ENCODE measurements at places on chromosomes 5 and 9.
A peak's percentile ranks its signal among the peaks of the same experiment; 100 is the strongest.

DNA sequence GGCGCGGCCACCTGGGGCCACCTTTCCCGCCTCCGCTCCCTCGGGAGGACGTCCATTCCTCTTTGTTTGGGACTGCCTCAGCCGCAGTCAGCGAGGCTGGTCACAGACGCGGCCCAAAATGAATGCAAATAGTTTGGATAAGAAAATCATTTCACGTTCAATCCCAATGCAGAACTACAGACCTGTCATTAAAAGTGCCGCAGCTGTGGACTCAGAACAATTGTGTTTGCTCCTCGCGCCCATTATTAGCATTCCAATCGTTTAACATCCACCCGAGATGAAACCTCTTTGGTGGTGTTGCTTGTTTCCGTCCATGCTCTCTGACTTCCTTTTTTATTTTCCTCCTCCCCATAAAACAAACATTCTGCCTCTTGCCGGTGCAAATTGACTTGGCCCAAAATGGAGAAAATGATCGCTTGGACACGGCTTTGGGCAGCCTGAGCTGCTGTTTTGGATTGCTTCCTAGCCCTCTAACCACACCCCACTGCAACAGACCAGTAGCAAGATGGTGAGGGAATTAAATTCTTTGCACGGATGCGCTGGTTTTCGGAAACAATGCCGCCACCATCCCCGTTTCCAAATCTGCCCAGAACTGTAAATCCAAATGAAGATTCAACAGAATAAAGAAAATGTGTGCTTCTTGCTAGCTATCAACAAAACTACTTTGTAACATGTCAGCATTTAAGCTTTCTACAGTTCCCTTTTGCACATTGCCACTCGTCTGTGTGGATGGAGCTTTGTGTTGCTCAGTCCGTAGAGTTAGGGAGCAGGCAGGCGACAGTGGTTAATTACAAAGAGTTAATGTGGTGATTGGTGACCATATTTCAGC lies 784 bp downstream of the NLN start:
- DNase-seq, result no peak

DNA sequence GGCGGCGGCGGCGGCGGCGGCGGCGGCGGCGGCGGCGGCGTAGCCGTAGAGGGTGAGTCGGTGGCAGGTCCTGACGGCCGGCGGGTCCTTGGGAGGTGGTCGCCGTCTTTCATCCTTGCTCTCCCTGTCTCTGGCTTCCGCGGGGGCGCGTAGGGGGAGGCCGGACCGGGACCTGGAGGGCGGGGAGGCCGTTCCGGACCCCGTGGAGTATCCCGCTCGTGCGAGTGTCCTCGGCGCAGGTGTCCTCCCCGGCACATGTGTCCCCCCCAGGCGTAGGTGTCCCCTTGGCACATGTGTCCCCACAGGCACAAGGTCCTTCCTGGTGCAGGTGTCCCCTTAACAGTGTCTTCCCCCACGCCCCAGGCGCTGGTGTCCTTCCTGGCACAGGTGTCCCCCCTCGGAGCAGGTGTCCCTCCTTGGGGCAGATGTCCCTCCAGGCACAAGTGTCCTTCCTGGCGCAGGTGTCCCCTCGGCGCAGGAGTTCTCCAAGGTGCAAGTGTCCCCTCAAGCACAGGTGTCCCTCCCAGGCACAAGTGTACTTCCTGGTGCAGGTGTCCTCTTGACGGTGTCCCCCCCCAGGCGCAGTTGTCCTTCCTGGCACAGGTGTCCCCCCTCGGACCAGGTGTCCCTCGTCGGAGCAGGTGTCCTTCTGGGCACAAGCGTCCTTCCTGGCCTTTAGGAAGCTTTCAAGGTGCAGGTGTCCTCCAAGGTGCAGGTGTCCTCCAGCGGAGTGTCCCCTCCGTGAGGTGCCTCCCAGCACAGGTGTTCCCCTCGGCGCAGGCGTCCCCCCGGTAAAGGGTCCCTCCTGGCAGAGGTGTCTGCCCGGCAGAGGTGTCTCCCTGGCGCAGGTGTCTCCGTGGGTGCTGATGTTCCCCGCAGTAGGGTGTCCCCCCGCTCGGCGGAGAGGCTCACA lies 519 bp downstream of the EXOC3 start:
- no peak for DNase-seq

DNA sequence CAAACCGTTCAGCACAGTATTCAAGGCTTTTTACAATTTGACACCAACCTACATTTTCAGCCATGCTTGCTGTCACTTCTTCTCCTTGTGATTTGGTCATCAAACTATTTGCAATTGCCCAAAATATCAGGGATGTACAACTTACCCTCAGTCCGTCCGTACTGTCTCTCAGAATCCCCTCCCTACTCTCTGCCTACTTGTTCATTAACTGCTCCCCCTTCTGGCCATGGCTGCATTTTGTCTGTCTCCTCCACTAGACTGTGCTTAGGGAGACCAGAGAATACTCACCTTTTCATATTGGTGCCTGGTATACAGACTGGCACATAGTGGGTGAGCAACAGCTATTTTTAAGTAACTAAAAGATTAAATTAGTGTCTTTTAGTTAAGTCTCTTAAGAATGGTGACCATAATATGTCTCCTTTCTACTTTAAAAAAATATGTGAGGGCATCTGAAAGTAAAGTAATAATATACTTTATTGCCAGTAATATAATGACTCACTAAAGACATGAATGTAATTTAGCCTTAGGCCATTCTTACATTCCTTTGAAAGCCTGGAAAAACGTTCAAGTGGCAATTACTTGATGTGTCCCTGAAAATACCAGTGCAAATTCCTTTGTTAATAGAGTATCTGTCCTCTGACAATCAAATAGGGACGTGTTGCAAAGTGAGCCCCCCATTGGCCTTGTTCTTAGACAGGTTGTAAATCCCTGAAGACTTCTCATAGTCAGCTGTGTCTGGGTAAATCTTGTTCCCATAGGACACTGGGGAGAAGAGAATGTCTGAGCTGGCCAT lies 27.8 kb downstream of the PRLR start:
- DNase-seq, result peak; percentile 7

GRCh38 chr9:6655036-6655435 lies 9.5 kb upstream of the GLDC start:
- no peak for DNase-seq

GRCh38 chr5:163460562-163461171 lies at the start of gene HMMR:
HMMR (plus strand) TSS chr5:163460632; CDS start chr5:163460693, 61 bp downstream.
- DNase-seq, result no peak

DNA sequence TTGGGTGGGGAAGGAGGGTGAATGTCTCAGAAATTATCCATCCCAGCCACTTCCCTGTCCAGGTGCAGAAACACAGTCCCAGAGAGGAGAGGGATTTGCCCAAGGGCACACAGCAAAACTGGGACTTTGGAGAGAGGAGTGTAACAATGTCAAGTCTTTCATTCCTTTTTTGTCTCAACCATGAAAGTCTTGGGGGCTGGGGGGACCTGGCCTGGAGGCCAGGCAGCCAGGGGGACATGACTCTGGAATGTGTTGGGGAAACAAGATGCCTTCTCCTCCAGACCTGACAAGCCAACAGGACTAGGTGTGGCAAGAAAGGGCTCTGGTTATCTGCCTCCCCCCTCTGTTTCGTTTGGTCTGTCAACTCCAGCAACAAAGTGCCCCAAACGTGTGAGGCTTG lies 13.9 kb upstream of the HAND1 start:
- no peak for DNase-seq

DNA sequence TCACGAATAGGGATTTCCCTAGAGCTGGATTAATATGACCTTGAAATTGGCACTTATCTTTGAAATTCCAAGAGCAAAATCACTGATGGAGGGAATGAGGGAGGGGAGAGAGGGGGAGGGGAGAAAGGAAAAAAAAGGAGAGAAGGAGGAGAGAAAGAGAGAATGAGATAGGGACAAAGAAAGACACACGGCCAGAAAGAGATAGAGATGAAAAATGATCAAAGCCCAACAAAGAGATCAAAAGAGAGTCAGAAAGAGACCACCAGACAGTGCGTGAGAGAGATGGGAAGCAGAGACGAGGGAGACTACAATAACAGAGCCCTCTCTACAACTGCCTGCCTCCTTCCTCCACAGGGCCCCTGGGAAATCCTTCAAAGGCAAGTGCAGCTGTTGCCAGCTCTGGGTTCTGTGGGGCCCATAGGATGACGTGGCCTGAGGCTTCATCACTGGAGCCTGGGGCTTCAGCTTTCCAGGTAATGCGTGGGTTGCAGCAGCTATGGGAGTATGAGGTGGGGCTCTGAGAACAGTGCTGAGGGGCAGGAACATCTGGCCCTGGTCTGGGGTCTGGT lies 58.3 kb upstream of the SHB start:
- DNase-seq, result no peak

DNA sequence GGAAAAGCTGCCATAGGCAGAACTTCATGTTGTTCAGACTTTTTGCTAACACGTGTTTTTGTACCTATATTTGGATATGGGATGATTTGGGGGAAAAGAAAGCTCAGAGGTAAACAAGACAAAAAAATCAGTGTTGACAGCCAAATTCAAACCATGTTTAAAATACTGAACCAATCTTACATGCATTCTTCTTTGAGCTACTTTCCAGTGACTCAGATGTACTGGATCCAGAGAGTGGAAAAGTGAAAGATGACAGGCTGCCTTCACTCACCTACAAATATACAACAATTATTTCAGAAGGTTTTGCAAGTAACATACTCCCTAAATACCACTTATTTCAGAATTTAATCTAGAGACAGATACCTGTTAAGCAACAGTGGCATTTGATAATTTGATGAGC lies 165.7 kb downstream of the MPDZ start:
- DNase-seq, result no peak

DNA sequence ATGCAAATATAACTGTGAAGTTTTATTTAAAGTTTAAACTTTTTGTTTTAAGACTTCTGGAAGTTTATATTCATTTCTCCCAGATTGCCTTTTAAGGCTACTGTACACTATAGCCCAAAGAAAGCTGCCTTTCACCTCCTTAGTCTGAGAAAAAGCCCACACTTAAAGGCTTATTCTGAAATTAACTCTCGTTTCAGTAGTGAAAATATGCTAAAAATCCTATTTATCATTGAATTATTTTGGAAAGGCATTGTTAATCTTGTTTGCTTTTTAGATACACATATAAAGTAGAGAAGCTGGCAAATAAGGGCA lies 3.3 kb upstream of the PURA start:
- DNase-seq, result no peak

GRCh38 chr9:125380406-125380805 lies 118.8 kb downstream of the GAPVD1 start:
- no peak for DNase-seq

DNA sequence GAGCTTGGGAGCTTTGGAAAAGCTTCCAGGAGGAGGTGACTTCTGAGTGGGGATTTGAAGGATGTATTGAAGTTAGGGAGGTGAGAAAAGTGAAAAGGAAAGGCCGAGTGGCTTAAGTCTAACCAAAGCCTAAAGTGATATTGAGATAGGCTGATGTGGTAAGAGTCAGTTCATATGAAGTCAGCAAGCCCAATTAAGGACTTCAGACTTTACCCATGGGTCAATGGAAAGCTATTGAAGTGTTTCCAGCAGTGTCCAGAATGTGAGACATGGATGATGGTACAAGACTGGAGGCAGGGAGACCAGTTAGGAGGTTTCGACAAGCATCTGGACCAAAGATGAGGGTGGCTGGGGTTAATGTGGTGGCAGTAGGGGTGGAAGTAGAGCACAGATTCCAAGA lies 134.3 kb upstream of the WWC1 start:
- no peak for DNase-seq

DNA sequence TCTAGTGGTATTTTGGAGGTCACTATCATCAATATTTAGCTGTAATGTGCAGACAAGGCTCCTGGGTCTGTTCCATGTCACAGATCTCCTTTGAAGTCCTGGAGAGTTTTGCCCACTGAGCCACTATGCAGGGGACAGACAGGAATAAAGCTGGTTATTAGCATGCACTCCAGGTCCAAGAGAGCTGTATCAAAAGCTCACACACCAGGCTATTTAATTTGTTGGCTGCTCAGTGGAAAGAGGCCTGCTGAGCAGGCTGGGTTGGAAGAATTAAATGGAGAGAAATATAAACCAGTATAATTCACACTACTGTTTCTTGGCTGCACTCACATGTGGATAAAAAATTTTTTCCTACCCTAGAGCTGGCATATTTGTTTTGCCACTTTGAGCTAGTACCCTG lies 113.8 kb upstream of the TAF11L2 start:
- DNase-seq, result no peak

DNA sequence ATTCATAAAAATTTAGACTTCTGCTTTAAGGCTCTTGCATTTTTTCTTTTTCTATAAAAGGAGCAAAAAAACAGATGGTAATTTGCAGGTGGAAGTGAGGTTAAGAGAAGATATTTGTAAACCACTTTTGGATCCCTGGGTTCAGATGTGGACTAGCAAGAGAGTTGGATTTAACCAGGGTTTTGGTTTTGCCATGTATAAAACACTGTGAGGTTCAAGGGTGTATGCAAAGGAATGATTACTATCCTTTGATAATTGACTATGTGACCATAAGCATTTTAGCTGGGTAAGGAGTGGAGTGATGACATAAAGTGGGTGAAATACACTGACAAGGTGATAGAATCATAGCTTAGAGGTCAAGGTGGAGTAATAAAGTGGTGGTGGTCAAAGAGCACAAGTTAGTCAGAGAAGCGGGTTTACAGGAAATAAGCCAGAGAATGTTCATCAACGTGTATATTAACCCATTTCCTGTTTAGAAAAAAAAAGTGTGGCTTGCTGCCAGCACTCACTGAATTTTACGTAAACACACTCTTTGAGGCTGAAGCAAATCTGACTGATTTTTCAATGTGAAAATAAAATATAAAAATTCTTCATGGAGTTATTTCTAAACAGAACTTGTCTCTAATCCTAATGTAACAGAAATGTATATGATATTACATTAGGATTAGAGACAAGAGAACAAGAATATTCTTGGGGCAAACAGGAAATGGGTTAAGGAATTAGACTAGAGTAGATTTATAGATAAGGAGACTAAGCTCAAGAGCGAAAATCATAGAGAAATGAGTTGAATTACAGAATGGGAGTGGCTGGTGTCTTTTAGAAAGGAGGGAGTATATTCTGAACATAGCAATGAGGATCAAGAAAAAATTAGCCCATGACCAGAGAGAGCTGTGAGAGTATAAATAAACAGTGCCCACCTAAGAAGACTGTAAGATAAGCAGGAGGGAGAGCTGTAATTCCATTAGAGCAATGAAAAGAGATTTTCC lies 74.5 kb downstream of the CDKN2A start:
- DNase-seq, result no peak

GRCh38 chr9:100112677-100113336 lies 13.8 kb downstream of the INVS start:
- no peak for DNase-seq

DNA sequence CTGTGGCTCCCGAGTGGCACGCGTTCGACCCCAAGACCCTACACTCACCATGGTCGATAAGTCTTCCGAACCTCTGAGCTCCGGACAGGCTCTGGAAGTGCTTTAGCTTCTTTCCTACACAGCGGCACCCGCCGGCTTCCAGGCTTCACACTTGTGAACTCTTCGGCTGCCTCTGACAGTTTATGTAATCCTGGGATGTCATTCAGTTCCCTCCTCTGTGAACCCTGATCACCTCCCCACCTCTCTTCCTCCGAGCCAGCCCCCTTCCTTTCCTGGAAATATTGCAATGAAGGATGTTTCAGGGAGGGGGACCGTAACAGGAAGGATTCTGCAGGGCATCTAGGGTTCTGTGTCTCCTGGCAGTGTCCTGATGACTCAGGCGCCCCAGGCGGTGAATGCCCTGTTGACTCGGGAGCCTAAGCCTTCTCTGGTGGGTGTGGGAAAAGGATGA lies at the start of gene CD14:
CD14 (minus strand) TSS at position 155 of the 451 bp plus-strand sequence; CDS start at position 51, 104 bp downstream.
- DNase-seq, result no peak

GRCh38 chr9:26983340-26983739 lies 22.1 kb downstream of the LRRC19 start:
- no peak for DNase-seq

Data from iPS DF 19.7 (cell line).